ENCODE measurements at places on chromosomes 4 and X.

- no peak for DNase-seq
Observed at GRCh38 chr4:40621592-40622512, 7.8 kb downstream of the RBM47 start.

DNA sequence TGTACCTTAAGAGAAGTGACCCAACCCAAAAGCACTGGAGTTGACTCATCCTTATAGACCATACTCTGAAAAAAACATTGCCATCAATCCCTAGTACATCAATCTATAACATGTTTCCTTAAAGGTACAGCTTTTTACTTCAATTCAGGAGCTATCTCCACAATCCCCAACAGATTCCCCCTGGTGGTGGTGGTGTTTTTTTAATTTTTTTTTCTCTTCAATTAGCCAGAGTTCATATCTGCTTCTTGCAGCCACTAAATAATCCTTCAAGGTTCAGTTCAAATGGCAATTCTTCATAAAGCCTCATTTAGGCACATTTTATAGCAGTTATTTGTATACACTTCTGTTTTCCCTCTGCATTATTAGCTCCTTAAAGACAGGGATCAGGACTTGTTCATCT lies 60.7 kb upstream of the KDR start:
- no peak for DNase-seq

GRCh38 chrX:68870357-68870756 lies 41.5 kb downstream of the EFNB1 start:
- no peak for DNase-seq

- DNase-seq, result no peak
Observed at GRCh38 chr4:62407534-62407933, 1207.4 kb downstream of the ADGRL3 start.

DNA sequence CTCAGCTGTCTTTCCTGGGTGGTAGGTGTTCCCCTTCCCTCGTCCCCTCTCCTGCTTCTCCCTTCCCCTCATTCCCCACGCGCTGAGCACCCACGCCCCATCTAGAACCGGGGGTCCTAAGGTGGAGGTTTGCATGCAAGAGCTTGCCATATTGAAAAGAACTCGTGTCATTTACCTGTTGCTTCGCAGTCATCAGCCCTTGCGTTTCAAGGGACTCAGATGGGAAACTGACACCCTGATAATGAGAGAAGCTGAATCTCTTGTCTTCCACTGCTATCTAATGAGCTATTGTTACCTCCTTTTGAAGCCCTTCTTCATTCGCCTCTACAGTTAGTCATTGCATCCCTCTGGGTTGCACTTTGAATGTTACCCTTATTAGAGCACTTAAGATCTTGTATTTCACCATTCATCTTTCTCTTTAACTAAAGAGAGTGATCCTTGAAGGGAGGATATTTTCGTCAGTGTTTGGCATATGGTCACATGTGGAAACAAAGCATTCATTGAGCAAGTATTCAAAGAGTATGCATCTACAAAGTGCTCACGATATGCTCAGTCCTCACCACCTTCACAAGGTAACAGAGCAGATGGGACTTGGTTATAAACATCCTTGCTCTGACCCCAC lies 25.7 kb downstream of the ARL9 start:
- no peak for DNase-seq
